Naive thymus-derived CD8-positive, alpha-beta T cell (primary cell): ENCODE measurements at places on chromosomes 7 and 10.

GRCh38 chr10:100744136-100744986, 1.0 kb upstream of the PAX2 start:
- no peak for DNase-seq

DNA sequence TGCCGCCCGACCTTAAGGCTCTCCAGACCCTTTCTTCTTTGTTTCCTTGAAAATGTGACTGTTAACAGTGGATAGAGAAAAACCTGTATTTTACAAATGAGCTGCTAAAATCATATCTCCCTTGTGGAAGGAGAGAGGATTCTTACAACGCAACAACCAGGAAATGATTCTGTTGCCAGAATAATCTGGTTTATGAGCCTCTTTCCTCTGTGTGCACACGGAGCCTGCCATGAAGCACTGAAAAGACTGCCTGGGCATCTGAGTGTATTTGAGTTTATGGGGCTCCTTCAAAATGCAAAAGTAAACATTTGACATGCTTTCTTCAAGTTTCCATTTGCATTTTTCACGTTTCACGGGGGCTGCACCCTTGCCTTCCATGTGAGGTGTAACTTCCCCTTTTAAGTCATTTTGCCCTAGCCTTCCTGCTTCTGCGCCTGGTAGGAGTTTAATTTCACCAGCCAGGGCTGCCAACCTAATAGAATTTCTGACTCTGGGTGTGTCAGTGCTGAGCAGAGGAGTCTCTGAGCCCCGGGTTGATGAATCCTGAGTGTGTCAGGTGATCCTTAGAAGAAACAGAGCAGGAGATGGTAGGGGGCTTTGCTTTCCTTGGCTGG, 101.2 kb downstream of the GRB10 start:
- no peak for DNase-seq

DNA sequence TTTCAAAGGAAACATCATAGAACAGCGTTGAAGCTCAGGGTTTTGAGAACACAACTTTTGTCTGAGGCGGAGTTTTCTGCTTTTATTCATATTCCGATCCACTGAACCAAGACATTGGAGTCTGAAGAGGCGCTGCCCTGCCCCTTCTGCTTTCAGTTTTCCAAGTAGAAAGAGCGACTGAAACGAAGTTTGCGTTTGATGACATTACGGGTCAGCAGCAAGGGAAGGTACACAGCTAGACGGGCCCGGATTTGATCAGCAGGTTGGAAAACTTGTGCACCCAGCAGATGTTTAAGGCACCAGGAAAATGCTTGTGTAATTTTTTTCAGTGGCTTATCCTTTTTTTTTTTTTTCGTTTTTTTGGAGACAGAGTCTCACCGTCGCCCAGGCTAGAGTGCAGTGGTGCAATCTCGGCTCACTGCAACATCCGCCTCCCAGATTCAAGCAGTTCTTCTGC, 720 bp downstream of the SUN1 start:
- no peak for DNase-seq

- DNase-seq, result no peak
Observed at GRCh38 chr7:32660936-32661335, 165.6 kb downstream of the AVL9 start.

DNA sequence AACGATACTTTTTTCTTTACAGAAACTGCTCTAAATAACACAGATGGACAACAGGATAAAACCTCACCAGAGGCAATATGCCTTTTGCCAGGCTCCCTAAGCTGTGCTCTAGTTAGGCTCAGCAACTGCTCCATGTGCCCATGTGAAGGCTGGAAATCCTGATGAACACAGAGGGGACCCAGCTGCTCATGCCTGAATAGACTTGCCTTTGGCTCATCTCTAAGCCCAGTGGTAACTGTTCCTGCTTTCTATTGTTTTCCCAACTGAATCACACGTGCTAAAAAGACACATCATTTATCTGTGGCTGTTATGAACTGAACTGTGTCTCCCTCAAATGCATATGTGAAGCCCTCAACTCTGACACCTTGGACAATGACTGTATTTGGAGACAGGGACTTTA, 110.4 kb downstream of the RNF216 start:
- no peak for DNase-seq

GRCh38 chr7:27143023-27143949, at the start of gene HOXA5:
Gene HOXA5 (minus strand): TSS chr7:27143681. CDS start chr7:27143607, 74 bp downstream.
- no peak for DNase-seq

DNA sequence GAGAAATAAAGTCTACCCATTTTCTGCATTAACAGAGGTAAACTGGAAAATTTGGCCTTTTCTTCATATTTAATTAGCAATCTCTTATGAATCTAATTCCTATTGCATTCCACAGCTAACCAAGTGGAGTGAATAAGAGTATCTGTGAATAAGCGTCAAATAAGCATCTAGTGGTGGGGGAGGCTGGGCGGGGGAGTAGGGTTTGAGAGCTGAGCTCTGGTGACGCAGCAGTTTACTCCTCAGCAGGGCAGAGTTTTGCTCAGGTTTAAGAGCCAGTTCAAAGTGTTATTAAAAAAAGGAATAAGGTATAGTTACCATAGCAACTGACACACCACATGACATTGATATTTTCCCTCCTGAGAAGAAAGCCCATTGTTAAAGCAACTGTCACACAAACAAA, 1346.8 kb upstream of the CELF2 start:
- no peak for DNase-seq

DNA sequence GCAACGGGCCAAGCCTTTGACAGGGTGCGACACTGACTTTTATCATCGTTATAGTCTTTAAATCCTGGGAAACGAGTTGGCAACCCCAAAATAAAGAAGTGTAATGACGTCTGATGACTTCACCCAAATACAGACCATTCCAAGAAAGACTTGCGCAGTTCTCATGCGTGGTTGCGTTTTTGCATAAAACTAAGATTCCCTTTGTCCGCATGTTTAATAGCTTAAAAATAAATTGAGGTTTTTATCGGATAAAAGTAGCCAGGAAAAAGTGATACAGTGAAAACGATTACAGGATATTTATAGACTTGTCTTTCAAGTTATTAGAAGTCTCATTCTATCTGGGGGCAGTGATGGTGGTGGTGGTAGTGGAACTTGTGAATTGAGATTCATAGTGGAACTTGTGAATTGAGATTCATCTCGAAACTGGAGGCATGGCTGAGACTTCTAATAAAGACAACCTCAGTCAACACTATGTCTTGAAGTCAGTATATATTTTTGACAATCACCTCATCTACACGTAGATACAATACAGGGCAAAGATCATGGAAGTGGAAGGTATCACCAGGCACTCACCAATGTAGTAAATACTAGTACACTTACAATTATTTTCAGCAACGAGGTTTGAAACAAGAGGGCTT, 1.2 kb upstream of the NAMPT start:
- no peak for DNase-seq

DNA sequence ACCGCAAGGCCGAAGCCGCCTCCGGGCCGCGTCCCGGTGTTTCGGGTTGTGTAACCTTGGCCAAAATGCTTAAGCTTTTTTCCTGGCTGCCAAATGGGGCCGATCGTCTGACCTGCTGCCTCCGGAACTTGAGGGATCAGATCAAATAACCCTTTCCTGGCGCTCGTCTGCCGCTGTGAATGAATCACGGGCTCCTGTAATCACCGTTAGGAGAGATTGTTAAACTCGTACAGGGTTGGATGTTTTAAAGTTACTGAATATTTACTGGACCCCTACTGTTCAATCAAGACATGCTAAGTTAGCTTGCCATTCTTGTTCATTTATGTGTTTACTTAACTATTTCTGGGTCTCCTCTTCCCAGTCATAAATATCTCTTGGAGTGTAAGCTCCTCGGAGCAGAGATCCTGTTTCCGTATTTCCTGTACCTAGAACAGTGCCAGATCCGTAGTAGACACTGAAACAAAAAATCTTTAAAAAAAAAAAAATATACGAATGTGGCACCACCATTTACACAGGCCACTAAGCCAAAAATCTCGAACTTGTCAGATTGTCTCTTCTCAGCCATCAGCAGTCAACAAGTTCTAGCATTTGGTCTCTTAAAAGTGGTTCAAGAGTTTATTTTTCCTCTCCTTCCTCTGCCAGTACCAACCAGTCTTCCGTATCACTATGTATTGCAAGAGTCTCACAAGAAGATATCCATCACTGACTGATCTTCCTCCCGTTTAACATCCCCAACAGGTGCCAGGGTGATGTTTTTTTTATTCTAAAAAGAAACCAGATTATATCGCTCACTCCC, 650 bp upstream of the TM9SF3 start:
- no peak for DNase-seq

GRCh38 chr7:16742547-16742946, 11.0 kb upstream of the TSPAN13 start:
- DNase-seq, result no peak

DNA sequence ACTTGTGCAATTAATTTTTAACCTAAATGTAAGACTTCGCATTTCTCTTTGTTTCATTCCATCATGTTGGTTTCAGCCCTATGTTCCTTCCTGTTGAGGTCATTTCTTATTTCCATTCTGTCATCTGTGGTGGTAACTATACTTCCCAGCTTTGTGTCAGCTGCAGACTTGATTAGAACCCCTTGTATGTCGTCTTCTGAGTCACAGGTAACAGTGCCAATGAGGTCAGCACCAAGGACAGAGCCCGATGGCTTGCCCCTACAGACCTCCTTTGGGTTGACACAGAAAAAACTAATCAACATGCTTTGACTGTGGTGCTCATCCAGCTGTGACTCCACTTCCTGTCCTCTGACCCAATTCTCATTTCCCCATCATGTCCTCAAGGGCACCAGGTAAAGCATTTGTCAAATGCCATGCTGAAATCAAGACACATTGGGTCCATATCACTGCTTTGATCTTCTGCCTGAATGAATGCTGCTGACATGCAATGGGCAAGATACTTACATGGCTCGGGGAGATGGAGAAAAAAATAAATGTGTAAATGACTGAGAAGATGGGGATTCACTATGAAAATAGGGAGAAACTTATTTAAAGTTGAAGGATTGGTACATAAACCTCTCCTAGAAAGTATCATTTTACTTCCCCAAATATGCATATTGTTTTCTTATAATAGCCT, 25.6 kb upstream of the CRTAC1 start:
- no peak for DNase-seq

- no peak for DNase-seq
Observed at GRCh38 chr10:73732426-73732825, 11.7 kb upstream of the SEC24C start.

GRCh38 chr10:18577823-18578685, 73.3 kb downstream of the NSUN6 start:
- no peak for DNase-seq

DNA sequence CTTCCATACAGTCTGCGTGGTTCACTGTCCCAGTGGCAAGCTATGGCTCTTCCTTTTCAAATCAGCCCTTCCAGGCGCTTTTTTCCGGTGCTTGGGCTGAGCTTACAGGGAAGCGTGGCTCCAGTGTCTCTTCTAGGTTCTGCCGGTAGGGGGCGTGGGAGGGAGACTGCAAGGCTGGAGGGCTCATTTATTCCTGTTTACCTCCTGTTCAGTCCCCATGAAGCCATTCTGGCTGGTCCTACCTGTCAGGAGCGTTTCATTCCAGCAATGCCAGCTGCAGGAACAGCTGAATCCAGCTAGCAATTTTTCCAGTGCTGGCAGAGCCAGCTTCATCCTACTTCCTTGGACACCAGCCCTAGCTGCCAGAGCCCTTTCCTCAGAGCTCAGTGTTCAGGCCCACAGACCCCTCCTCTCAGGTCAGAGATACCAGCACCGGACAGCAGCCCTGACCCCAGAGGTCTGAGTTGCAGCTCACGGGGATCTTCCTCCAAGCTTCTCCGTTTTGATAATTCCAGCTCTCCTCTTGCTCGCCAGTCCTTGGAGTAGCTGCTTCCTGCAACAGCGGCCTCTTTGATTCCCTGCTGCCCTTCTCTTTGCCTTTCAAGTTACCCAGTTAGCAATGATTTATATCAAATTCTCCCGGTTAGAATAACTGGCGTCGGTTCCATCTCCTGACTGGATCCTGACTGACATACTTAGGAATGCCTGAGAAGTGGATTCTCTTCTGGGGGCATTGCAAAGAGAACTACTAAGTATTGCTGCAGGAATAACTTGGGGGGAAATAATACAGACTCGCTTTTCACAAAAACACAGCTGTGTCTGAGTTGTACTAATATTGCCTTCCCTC, 129.8 kb downstream of the FRMD4A start:
- no peak for DNase-seq

GRCh38 chr10:60336901-60337630, 52.6 kb downstream of the ANK3 start:
- DNase-seq, result no peak

GRCh38 chr7:33357846-33358245, 228.5 kb downstream of the BBS9 start:
- DNase-seq, result no peak

GRCh38 chr7:75532639-75533038, 40.5 kb downstream of the SPDYE5 start:
- no peak for DNase-seq

- no peak for DNase-seq
Observed at GRCh38 chr10:22250897-22251660, 33.3 kb upstream of the EBLN1 start.

DNA sequence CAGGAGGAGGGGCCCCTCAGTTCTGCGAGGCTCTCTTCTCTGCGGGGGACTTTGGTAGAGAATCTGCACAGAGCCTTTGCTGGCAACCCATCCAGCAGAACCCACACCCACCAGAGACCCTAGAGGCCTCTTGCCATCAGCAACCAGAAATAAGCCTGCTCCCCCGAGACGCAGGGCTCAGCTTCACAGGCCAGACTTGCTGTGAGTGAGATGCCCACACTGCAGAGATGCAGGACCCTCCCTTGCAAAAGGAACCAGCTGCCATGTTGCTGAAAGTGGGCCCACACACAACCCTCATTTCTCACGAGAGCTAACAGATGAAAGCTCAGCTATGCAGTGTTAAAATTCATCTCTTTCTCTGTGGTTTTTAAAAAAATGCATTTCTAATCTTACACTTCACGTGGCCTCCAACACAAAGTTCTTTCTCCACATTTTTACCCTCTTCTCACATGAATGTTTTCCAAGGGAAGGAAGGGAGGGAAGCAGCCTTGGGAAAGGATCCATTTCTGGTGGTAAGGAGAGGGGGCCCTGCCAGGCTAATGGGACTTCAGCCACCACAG, 171.6 kb downstream of the CCDC3 start:
- no peak for DNase-seq

DNA sequence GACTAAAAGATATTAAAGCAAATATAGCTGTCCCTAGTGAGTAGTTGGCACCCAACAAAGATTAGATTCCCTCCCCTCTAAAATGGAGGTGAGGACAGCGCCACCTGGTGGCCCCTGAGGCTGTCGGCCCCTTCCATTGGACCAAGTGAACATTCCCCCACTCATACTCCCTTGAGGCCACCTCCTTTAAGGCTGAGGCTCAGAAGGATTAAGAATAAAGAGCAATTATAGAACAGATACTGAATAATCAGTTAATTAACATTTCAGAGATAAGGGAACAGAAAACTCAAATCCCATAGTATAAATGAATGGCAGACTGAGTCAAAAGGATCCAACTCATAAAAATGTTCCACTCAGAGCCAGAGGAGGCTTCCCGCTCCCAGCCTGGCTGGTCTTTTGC, 130.4 kb upstream of the GHITM start:
- no peak for DNase-seq

GRCh38 chr7:46671108-46671769, 750.2 kb upstream of the IGFBP3 start:
- DNase-seq, result no peak
